ENCODE measurements at places on chromosomes 5 and 9. TPM values are rescaled to one million over a fixed set of nuclear protein-coding genes. Genes with fewer than 3 reads are reported as not detected.

RABGAP1 gene
- total RNA-seq: 25.0 TPM

FOXD4L4 gene
- not detected for total RNA-seq

SLC22A4 gene
- total RNA-seq: 5.1 TPM

CCL21 gene
- total RNA-seq: not detected

EGFLAM gene
- total RNA-seq: 1.1 TPM

LCN1 gene
- total RNA-seq: not detected

FAM169A gene
- total RNA-seq: 7.1 TPM

FAM153A gene
- total RNA-seq: 0.02 TPM

SV2C gene
- 0.04 TPM for total RNA-seq

TAF11L5 gene
- total RNA-seq: not detected

PCDH1 gene
- 1.2 TPM for total RNA-seq

RORB gene
- total RNA-seq: 3.0 TPM

CA9 gene
- 1.3 TPM for total RNA-seq

GFPT2 gene
- 18.8 TPM for total RNA-seq

PAPPA gene
- total RNA-seq: 0.39 TPM

DIPK1B gene
- 6.1 TPM for total RNA-seq

SREK1 gene
- 27.8 TPM for total RNA-seq

ACOT12 gene
- total RNA-seq: not detected

ZNF300 gene
- 5.7 TPM for total RNA-seq

FCN1 gene
- not detected for total RNA-seq

CDKN2A gene
- total RNA-seq: 0.68 TPM

PAM gene
- total RNA-seq: 213 TPM

TRIM7 gene
- total RNA-seq: 0.27 TPM

TMEM141 gene
- total RNA-seq: 93.0 TPM

ARID3C gene
- not detected for total RNA-seq

MED10 gene
- 9.0 TPM for total RNA-seq

FUT7 gene
- total RNA-seq: not detected

LVRN gene
- not detected for total RNA-seq

ISCA1 gene
- 54.7 TPM for total RNA-seq

DCTN4 gene
- 39.6 TPM for total RNA-seq

HRCT1 gene
- total RNA-seq: 0.41 TPM

PCDHA13 gene
- 0.50 TPM for total RNA-seq

ABO gene
- total RNA-seq: not detected

PDE8B gene
- total RNA-seq: not detected

ENTPD8 gene
- total RNA-seq: 0.08 TPM

SH3RF2 gene
- 3.0 TPM for total RNA-seq

HTR4 gene
- not detected for total RNA-seq

GNPDA1 gene
- total RNA-seq: 79.5 TPM

ANKH gene
- 46.2 TPM for total RNA-seq

UGT3A1 gene
- not detected for total RNA-seq

UIMC1 gene
- total RNA-seq: 33.0 TPM

LTC4S gene
- total RNA-seq: not detected

BICD2 gene
- total RNA-seq: 18.3 TPM
